ENCODE measurements at places on chromosomes 2 and 18. TPM values are rescaled to one million over a fixed set of nuclear protein-coding genes. Genes with fewer than 3 reads are reported as not detected.

CCDC74A gene
- 4.5 TPM for total RNA-seq

PPM1G gene
- 119 TPM for total RNA-seq

CCDC150 gene
- total RNA-seq: 12.1 TPM

TPO gene
- 0.73 TPM for total RNA-seq

DHRS9 gene
- total RNA-seq: not detected

CFAP221 gene
- total RNA-seq: not detected

FAM161A gene
- 2.5 TPM for total RNA-seq

CFAP65 gene
- not detected for total RNA-seq

CROCC2 gene
- total RNA-seq: not detected

ANKRD29 gene
- not detected for total RNA-seq

SERPINB13 gene
- total RNA-seq: not detected

SPATA3 gene
- not detected for total RNA-seq

CYP27A1 gene
- not detected for total RNA-seq

DNA sequence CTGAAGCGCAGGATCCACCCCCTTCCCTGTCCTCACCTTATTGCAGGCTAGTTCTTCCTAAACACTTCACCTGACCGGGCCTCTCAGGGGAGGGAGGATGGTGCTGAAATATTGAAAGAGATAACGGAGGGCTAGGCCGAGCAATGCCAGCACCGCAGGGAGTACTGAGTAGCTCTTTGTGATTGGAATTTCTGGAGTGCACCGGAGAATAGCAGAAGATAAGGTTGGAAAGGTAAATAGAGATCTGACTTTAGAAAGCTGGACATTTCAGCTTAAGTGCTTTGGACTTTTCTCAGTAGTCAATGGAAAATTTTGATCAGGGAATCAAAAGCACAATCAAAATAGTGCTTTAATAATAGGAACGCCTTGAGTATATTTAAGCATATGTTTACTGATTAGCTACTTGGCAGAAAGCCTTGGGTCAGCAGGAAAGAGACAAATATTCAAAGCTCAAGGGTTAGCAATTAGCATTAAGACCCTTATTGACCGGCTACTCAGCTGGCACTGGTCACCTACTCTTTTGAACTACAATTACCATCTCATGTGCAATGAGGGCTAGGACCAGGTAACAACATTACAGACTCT lies 142.9 kb upstream of the NDUFV2 start:
- DNase-seq: no peak

GRCh38 chr2:28956415-28956826 lies 24.7 kb upstream of the TOGARAM2 start:
- peak; percentile 40 for DNase-seq

DNA sequence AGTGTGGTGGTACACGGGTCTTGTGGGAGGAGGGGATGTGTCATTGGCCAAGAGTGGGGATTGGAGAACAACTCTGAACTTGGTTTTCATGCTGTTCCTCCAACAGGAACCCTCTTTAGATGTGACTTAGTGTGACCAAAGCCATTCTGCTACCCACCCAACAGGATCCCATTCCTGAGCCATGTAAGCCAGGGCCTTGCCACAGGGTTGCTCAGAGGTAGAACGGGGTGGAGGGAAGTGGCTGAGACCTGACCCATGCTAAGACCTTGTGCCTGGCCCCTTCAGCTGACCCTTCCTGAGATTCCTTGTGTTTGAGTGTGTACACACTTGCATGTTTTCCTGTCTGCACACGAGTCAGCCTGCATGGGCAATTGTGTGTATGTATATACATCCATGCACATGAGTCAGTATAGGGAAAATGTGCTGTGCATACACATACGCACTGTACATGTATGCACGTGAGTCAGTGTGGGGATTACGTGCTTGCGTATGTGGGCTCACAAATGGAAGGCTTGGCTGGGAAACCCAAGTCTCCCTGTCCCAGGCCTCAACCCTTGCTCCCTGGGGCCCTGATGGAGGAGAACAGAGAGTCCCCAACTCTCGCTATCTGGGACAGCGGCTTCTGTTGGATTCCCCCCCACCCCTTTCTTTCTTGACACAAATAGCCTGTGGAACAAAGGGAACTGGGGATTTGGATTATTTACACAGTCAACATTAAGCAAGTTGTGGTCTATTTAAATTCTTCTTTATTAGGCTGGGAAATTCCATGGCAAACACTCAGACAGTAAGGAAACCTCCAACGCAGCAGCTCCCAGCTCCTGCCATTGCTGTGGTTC lies 339.8 kb downstream of the DYSF start:
- no peak for DNase-seq

DNA sequence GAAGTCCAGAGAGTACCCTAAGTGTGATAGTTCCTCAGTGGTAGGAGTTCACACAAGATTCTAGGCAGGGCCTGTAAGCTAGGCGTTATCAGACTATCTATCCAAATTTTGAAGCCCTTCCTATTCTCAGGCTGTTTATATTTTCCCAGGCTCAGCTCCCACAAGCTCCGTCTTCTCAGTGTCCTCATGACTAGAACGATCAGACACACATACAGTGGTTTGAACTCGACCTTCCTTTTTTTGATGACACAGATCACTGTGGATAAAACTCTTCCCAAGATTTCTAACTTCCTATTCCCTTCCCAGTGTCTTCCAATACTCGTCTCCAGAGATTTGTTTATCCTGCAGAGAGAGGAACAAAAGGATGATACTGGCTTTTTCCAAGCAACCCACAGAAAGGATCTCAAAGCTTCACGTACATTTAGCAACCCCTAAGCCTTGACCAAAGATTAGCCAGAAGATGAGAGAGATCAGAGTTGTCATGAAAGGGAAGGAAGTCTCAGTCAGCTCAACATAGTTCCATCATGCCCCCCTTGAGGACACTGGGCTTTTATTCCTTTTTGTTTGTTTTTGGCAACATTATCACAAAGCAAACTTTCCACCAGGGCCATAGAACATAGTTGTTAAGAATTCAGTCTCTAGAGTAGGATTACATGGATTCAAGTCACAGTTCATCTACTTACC lies 42.3 kb upstream of the DOK6 start:
- no peak for DNase-seq

DNA sequence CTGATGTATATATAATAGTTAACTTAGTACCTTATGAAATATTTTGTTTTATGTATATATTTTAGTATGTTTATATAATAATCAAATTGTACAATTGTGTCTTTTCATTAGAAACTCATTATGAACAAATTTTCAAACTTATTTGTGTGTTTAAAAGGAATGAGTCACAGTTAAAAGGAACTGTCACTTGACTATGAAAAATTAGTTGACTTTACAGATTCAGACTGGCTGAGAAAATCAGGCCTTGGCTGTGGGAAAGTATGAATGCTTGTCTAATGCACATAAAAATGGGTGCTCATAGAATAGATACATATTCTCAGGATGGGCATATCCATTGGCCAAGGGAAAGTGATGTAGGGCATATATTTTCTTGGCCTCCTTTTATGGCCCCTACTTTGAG lies 576.8 kb downstream of the SATB2 start:
- no peak for DNase-seq

- DNase-seq: no peak
Measured at GRCh38 chr2:6854416-6854815, 11.3 kb downstream of the CMPK2 start.

- DNase-seq: no peak
Measured at GRCh38 chr2:111912547-111912946, 14.1 kb downstream of the MERTK start.

GRCh38 chr2:222734703-222735014 lies 63.2 kb downstream of the MOGAT1 start:
- DNase-seq: no peak

DNA sequence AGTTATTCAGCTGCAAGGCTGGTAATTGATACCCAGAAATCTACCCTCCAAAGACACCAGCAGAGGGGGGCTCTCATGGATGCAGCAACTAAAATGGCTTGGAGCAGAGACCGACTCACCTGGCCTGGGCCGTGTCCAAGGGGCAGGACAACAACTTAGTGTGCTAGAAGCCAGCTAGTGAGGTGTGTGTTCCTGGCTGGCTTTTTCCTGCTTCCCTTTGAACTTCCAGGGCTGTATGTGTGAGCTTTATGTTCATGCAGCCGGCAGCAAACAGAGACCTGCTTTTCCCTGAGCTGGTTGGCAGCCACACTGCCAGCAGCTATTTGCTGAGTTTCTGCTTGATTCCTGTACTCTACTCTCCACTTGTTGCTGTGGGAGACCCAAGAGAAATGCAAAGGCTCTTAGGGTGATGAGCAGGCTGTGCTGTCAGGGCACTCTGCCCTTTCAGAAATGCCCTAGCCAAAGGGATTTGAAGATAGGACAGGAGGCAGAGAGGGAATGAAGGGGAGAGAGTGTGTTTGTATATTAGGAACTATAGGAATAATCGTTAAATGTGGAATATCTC lies 23.7 kb upstream of the GRP start:
- DNase-seq: no peak

DNA sequence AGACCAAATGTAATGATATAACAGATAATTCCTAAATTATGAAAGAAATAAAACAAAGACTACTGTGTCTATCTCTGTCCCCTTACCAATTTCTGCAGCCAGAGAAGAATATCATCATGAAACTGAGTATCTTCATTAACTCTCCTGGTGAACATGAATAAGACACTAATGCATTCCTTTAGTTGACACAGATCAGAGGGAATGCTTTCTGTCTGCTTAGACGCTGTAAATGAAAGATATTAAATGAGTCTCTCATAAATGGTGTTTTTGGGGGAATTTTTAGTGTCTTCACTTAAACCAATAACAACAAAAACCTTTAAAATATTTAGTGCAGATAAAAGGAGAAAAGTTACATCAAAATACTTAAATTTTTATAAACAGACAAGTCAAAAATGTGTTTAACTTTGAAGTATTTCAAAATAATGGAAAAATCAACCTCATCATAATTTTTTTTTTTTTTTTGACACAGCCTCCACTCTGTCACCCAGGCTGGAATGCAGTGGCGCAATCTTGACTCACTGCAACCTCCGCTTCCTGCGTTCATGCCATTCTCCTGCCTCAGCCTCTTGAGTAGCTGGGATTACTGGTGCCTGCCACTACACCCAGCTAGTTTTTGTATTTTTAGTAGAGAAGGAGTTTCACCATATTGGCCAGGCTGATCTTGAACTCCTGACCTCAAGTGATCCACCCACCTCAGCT lies 16.0 kb downstream of the EPG5 start:
- no peak for DNase-seq

GRCh38 chr18:3447068-3447894 lies 2.7 kb upstream of the TGIF1 start:
- DNase-seq: no peak

- no peak for DNase-seq
Measured at GRCh38 chr2:221254299-221254698, 317.8 kb downstream of the EPHA4 start.

DNA sequence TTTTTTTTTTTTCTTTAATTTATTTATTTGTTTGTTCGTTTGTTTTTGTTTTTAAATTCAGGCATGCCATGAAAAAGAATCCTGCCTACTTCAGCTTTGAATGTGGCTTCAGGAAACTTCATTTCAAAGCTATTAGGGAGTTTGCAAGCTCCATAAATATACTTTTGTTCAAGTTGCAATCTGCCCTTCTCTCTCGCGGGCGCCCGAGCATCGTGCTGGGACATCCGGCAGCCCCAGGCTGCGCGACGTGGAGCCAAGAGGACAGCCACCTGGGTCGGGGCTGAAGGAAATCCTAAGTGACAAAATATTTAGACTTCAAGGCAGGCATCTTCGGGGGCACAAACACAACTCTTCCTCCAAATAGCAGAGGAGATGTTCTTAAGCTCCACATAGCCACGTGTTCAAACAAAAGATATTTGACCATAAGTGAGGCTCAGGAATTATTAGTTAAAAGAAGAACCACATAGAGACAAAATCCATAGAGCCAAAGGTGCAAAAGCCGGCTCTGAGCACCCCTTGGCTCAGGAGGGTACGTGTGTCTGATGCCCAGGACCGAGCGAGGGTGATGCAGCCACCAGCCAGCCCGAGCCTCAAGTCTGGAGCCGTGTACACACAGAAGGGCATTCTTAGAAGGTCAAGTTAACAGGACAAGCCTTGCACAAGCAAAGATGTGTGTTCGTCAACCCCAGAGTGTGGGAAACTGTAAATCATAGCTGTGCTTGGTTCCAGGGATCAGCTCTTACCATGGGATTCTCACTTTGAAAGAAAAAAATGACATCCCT lies 256.5 kb upstream of the SALL3 start:
- no peak for DNase-seq

DNA sequence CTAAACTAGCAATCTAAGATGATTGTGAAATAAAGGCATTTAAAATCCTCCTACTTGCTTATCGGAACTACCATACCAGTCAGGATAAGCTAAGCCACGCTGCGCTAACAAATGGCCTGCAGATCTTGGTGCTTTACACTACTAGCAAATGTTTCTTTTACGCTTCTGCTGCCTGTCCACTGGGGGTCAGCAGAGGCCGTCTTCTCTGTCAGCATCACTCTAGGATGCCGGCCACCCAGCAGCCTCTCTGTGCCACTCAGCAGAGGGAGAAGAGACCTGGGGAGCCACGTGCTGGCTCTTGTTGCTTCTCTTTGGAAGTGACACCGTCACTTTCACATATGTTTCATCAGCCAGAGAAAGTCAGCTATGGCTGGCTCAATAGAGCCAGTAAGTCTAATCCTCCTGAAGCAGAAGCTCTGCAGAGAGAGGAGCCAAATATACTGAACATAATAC lies 36.6 kb downstream of the COPS8 start:
- DNase-seq: peak; percentile 56

DNA sequence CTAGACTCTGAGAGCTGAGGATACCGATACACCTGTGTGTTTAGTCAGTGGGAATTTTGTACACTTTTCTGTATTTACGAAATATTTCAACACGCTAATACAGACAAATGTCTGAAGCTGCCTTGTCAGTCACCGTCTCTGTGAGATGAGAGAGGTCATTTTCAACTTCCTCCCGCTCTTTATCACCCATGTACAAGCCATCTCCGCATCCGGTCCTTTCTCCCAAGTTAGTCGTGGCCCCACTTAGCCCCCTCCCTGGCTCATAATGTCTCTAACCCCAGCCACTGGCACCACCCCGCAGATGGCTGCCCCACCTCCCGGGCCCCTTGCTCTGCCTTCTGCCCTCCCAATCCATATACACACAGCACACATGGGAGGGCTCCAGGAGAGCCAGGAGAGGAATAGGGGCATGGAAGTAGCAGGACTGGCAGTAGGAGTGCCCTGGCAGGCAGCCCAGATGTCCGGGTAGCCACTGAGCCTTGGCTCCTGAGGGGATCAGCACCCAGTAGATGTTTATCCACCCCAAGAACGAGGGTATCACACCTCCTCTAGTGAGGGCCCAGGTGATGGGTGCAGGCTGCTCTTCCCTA lies 2.0 kb upstream of the RUFY4 start:
- DNase-seq: no peak

DNA sequence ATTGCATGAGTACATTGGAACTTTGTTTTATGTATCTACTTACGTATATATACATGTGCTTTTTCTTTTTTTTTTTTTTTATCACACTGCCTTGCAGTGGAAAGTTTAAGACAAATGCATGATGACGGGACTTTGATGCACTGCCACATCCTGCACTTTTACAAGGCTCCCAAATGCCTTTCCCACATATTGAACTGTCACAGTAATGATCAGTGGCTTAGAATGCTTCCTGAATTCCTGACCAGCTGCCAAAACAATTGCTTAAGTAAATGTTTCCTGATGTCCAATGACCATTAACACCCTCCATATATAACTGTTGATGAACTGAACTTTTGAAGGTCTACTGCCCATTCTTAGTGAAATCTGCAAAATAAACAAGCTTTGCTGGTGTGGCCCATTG lies 60.2 kb downstream of the LYPD6B start:
- DNase-seq: no peak
